Activated T-helper 2 cell treated with anti-CD3 and anti-CD28 coated beads, Interferon-gamma antibody, Interleukin-2, Interleukin-4, amounts not matched to agents 10 μg/mL and 5 μg/mL and 100 μg/mL, durations not matched to agents 14 hours and 24 hours and 36 hours (primary cell): ENCODE measurements at places on chromosomes 3 and 15. TPM values are rescaled to one million over a fixed set of nuclear protein-coding genes. Genes with fewer than 3 reads are reported as not detected.

- H3K4me1 ChIP-seq = peaks cover 75% of the 10 kb centered on the region
- no peak for DNase-seq
- H3K36me3 ChIP-seq = peaks cover 86% of the 10 kb centered on the region
Measured at GRCh38 chr3:4841776-4842440, 137.3 kb upstream of the BHLHE40 start.

- H3K27ac ChIP-seq = no peak overlapping the region
- H3K36me3 ChIP-seq = no peaks in the 10 kb centered on the region
- H3K27me3 ChIP-seq = no peaks in the 10 kb centered on the region
Measured at GRCh38 chr15:26757141-26757540, 15.7 kb downstream of the GABRB3 start.

GRCh38 chr3:35500641-35501350 is 138.5 kb upstream of the ARPP21 start:
- H3K4me1 ChIP-seq = no peaks in the 10 kb centered on the region
- H3K4me3 ChIP-seq = no peak overlapping the region
- no peaks in the 10 kb centered on the region for H3K36me3 ChIP-seq
- no peak overlapping the region for H3K27ac ChIP-seq

GRCh38 chr3:115627180-115628074 is 4.1 kb downstream of the GAP43 start:
- no peak overlapping the region for H3K4me3 ChIP-seq
- no peak for DNase-seq
- H3K4me1 ChIP-seq = peaks cover 8% of the 10 kb centered on the region
- H3K27me3 ChIP-seq = peaks cover 46% of the 10 kb centered on the region
- no peak overlapping the region for H3K27ac ChIP-seq

DNA sequence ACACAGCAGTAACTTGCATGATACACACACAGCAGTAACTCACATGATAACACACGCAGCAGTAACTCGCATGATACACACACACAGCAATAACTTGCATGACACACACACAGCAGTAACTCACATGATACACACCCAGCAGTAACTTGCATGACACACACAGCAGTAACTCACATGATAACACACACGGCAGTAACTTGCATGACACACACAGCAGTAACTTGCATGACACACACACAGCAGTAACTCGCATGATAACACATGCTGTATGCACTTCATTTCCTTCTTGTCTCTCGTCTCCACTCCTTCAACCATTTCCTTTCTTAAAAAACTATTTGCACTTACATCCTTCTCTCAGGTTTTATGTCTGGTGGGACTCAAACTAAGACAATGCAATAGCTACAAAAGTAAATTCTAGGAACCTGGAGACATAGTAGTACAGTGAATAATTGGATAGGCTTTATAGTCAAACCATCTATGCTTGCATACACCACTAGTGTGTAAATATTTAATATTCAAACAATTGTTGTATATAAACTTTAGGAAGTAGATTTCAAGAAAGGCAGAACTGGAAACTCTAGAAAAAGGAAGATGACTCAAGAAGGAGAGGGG is 130.8 kb downstream of the UACA start:
- DNase-seq = no peak
- peaks cover 6% of the 10 kb centered on the region for H3K4me1 ChIP-seq
- H3K27me3 ChIP-seq = peaks cover 36% of the 10 kb centered on the region
- H3K4me3 ChIP-seq = no peak overlapping the region
- no peaks in the 10 kb centered on the region for H3K36me3 ChIP-seq

GRCh38 chr3:178440043-178440442 is 96.2 kb upstream of the KCNMB2 start:
- no peaks in the 10 kb centered on the region for H3K4me1 ChIP-seq

GRCh38 chr3:172388412-172389078 is 59.7 kb downstream of the GHSR start:
- DNase-seq = no peak
- no peaks in the 10 kb centered on the region for H3K4me1 ChIP-seq
- H3K27ac ChIP-seq = no peak overlapping the region
- H3K36me3 ChIP-seq = peaks cover 5% of the 10 kb centered on the region
- H3K27me3 ChIP-seq = no peaks in the 10 kb centered on the region

DNA sequence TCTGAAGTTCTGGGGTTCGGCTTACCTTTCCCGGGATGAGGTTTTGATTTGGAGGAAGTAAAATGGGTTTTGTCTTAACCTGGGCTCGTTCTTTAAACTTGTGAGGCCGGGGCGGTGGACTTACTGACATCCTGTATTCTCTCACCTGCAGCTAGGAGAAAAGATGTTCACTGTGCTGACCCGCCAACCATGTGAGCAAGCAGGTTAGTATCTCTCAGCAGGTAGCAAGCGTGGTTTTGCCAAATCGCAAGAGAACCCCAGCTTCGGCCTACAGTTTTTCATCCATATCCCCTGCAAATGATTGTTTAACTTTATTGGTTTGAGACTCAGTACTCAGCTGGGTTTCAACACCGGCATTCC is 891 bp downstream of the ENTPD3 start:
- peaks cover 6% of the 10 kb centered on the region for H3K4me1 ChIP-seq
- H3K36me3 ChIP-seq = no peaks in the 10 kb centered on the region
- DNase-seq = no peak
- H3K27me3 ChIP-seq = peaks cover 25% of the 10 kb centered on the region
- no peak overlapping the region for H3K27ac ChIP-seq

GRCh38 chr3:126263971-126264370 is 83.6 kb upstream of the ALDH1L1 start:
- H3K27me3 ChIP-seq = peaks cover 12% of the 10 kb centered on the region
- no peak overlapping the region for H3K4me3 ChIP-seq
- DNase-seq = no peak
- no peak overlapping the region for H3K27ac ChIP-seq
- no peaks in the 10 kb centered on the region for H3K36me3 ChIP-seq

DNA sequence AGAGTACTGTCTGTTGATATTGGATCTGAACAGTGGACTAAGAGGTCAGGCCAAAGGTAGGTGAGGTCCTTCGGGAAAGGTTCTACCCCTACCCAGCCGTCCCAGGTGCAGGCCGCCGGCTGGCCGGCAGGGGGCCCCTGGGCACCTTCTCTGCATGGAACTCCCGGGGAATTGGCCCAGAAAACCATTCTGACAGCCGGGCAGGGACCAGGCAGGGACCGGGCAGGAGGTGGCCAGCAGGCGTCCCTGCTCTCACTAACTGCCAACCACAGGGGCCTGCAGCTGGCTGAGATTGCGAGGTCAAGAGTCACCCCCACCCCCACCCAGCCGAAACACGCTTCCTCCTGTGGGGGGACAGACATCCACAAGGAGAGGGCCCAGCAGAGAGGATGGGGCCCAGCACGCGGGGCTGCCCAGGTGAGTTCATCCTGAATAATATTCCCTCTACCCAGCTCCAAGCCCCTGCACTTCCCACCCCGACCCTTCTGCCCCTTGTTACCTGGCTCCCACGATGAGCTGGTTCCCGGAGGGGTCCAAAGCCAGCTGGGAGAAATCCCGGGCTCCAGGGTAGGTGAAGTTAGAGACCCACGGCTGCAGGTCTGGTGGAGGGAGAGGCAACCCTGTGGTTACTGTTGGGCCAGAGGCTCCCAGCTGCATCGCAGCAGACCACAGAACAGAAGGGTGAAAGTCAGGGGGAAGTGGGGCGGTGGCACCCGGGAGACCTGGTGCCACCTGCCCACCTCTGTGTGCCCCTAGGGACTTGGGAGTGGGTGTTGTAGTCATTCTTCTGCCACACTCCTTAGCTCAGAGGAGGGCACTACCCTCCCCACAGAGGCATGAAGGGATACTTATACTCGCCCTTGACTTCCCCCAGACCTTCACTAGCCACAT is 84.4 kb downstream of the SEMA5B start:
- DNase-seq = peak; percentile 15
- H3K36me3 ChIP-seq = no peaks in the 10 kb centered on the region
- H3K4me1 ChIP-seq = no peaks in the 10 kb centered on the region
- peaks cover 10% of the 10 kb centered on the region for H3K27me3 ChIP-seq
- H3K4me3 ChIP-seq = no peak overlapping the region

GRCh38 chr3:184315543-184315867 is 1.1 kb downstream of the EIF4G1 start:
- peaks cover 47% of the 10 kb centered on the region for H3K36me3 ChIP-seq
- peak overlapping the region; percentile 87 for H3K4me3 ChIP-seq
- H3K27ac ChIP-seq = peak overlapping the region; percentile 86

DNA sequence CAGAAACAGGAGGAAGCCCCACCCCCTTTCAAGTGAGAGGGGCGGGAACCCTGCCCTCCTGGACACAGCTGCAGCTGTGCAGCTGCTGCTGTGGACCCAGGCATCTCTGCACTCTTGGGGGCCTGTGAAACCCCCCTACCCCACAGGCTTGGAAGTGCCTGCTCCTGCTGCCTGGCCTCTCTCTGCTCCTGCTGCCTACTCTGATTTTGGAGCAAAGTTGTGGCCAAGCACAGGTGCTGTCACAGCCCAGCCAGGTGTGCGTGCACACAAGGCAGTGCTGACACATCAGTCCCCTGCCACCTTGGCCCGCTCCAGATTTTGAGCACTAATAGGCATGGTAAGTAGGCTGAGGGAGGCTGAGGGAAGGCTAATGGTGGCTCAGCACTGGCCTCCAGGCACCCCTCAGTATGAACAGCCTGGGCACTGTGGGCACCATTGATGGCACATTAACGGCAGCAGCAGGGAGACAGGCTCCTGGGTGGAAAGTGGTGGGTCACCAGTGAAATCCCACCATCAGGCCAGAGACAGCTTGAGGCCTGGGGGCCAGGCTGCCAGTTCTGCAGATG is 890.9 kb downstream of the GBE1 start:
- H3K36me3 ChIP-seq = no peaks in the 10 kb centered on the region
- H3K27ac ChIP-seq = no peak overlapping the region
- no peak for DNase-seq
- H3K4me3 ChIP-seq = no peak overlapping the region
- no peaks in the 10 kb centered on the region for H3K4me1 ChIP-seq
- no peaks in the 10 kb centered on the region for H3K27me3 ChIP-seq

GRCh38 chr3:108157273-108157672 is 65.0 kb downstream of the IFT57 start:
- no peaks in the 10 kb centered on the region for H3K27me3 ChIP-seq
- no peaks in the 10 kb centered on the region for H3K36me3 ChIP-seq
- peaks cover 16% of the 10 kb centered on the region for H3K4me1 ChIP-seq
- no peak for DNase-seq

GRCh38 chr3:123281406-123281805 is 79.7 kb downstream of the SEC22A start:
- no peaks in the 10 kb centered on the region for H3K36me3 ChIP-seq
- no peak overlapping the region for H3K27ac ChIP-seq
- peaks cover 14% of the 10 kb centered on the region for H3K4me1 ChIP-seq
- no peaks in the 10 kb centered on the region for H3K27me3 ChIP-seq
- no peak for DNase-seq

DNA sequence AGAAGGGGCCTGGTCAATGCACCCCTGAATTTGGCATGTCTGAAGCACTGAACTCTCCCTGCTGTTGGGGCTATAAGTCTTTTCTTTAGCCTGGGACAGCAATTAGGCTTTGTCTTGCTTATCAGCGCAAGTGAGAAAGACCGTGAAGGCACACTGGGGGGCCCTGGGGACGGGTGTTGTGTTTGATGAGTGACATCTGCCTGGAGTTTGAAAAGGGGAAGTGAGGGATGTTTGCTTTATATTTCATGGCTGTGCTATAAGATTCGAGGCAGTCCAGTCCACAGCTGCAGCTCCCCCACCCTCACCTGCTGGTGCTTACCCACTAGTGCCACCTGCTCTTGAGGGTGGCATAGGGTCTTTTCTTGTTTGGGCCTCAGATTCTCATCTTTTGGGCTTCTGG is 44.8 kb downstream of the CEMIP start:
- H3K4me3 ChIP-seq = no peak overlapping the region
- no peak overlapping the region for H3K27ac ChIP-seq
- no peaks in the 10 kb centered on the region for H3K4me1 ChIP-seq

DNA sequence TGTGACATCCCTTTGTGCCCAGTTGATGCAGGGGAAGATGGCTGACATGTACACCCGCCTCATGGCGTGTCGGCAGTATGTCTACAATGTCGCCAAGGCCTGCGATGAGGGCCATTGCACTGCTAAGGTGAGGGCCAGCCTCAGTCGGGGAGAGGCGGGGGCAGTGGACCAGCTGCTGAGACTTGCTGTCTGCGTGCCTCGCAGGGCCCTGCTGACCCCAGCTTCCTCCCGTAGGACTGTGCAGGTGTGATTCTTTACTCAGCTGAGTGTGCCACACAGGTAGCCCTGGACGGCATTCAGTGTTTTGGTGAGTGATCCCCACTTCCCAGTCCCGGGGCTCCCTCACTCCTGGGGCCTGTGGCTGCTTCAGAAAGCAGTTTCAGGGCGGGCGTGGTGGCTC is 10.5 kb downstream of the IVD start:
- H3K4me3 ChIP-seq = no peak overlapping the region
- H3K27ac ChIP-seq = no peak overlapping the region
- DNase-seq = no peak
- no peaks in the 10 kb centered on the region for H3K4me1 ChIP-seq

DNA sequence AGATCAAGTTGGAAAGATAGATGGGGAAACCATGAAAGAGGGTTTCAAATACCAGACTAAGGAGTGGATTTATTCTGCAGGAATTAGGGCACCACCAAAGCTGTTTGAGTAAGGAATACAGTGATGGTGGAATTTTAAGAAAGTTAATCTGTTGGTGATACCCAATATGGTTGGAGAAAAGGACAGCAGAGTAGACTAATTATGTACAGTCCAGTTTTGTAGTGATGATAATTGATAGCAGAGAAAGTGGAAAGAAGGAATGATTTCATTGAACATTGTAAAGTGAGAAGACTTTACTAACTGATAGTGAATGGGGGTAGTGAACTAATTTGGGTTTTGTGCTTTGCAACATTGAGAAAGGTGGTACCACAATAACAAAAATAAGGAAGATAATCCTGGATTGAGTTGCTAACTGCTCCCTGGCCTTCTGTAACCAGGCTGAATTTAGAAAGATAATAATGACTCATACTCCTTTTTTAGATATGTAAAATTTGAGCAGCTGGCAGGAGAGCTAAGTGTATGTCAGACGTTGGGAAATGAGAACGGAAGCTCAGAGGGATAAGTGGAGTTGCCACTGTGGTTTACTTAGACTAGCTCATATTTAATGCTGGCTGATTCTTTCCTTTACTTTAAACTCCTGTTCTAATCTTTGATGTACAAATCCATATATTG is 16.9 kb downstream of the TCAIM start:
- DNase-seq = no peak
- no peak overlapping the region for H3K4me3 ChIP-seq
- peaks cover 2% of the 10 kb centered on the region for H3K4me1 ChIP-seq
- peaks cover 36% of the 10 kb centered on the region for H3K36me3 ChIP-seq
- H3K27me3 ChIP-seq = no peaks in the 10 kb centered on the region
- no peak overlapping the region for H3K27ac ChIP-seq

GRCh38 chr3:27554706-27555105 is 70.5 kb upstream of the SLC4A7 start:
- H3K27me3 ChIP-seq = peaks cover 16% of the 10 kb centered on the region
- H3K4me1 ChIP-seq = no peaks in the 10 kb centered on the region
- DNase-seq = no peak
- H3K36me3 ChIP-seq = no peaks in the 10 kb centered on the region
- no peak overlapping the region for H3K4me3 ChIP-seq
- no peak overlapping the region for H3K27ac ChIP-seq

The EXD1 gene
- total RNA-seq = not detected in 2 replicates

The PLD1 gene
- total RNA-seq = 1.0 and 1.1 TPM in 2 replicates

The CLEC3B gene
- total RNA-seq = 0.21 TPM in 1 of 2 replicates, not detected in the other

The TMIE gene
- total RNA-seq = not detected in 2 replicates

The ARGFX gene
- not detected in 2 replicates for total RNA-seq

The OXTR gene
- 0.90 and 1.5 TPM in 2 replicates for total RNA-seq
